ENCODE measurements at places on chromosomes 5 and 9.

GRCh38 chr5:78639791-78640190, 8.8 kb downstream of the LHFPL2 start:
- no peak for DNase-seq

- no peak for DNase-seq
Measured at GRCh38 chr5:43570450-43571158, 13.7 kb upstream of the PAIP1 start.

DNA sequence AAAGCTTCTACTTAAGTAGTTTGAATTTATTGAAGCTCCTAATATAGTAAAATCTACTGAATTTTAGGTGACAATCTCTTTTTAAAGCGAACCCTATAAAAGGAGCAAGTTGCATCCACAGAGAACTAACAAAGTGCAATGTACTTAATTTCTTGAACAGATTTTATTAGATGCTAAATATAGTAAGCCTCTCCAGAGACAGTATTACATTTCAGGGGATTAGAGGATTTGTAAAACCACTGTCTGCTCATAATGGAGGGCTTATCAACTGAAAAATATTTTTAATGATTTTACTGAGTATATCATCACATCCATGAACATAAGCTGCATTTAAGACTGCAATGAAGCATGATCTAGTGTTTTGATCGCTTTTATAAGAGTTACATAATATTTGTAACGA, 230.0 kb upstream of the EFNA5 start:
- DNase-seq = no peak

GRCh38 chr9:91532325-91532724, 108.7 kb upstream of the NFIL3 start:
- DNase-seq = no peak

GRCh38 chr5:172281346-172281745, 2.2 kb downstream of the UBTD2 start:
- no peak for DNase-seq

GRCh38 chr9:123395689-123396511, 39.9 kb downstream of the CRB2 start:
- DNase-seq = no peak

DNA sequence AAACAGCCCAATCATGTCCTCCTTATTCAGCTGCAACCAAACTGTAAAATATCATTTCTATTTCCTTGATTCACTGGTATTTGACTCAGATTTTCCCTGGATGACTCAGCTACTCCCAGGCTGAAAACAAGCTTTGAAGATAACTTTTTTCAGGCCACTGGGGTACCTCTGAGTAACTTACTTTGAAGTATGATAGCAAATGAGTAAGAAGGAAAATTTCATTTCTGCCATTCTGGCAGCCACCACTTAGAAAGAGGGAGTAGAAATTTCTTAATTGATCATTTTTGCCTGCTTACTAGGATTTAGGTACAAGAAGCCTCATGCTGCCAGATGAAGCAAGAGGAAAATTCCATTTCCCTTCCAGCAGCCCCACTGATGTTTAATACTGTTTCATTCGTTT, 247.4 kb downstream of the PRELID2 start:
- no peak for DNase-seq

DNA sequence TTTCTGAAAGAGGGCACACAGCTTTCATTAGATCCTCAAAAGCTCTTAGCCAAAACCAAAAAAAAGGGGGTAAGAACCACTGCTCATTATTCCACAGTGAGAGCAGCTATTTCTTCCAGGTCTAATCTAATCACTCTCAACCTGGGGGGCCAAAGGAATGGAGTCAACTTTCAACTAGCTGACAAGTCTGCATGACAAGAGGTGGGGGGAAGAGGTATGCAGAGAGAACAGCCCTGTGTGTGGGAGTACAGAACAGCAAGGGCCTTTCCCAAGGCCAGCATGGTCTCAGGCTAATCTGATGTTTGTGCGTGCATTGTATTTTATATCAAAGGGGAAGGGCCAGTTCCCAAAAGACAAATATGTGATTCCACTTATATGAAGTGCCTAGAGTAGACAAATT, 36.9 kb upstream of the PIP5K1B start:
- no peak for DNase-seq

- DNase-seq = no peak
Measured at GRCh38 chr5:4758550-4758949, 381.6 kb upstream of the ADAMTS16 start.

- no peak for DNase-seq
Measured at GRCh38 chr9:113151696-113152630, 1.2 kb downstream of the SLC31A2 start.

- no peak for DNase-seq
Measured at GRCh38 chr9:130215341-130216119, 43.3 kb downstream of the NCS1 start.

- DNase-seq = no peak
Measured at GRCh38 chr5:153632748-153633290, 142.3 kb downstream of the GRIA1 start.

DNA sequence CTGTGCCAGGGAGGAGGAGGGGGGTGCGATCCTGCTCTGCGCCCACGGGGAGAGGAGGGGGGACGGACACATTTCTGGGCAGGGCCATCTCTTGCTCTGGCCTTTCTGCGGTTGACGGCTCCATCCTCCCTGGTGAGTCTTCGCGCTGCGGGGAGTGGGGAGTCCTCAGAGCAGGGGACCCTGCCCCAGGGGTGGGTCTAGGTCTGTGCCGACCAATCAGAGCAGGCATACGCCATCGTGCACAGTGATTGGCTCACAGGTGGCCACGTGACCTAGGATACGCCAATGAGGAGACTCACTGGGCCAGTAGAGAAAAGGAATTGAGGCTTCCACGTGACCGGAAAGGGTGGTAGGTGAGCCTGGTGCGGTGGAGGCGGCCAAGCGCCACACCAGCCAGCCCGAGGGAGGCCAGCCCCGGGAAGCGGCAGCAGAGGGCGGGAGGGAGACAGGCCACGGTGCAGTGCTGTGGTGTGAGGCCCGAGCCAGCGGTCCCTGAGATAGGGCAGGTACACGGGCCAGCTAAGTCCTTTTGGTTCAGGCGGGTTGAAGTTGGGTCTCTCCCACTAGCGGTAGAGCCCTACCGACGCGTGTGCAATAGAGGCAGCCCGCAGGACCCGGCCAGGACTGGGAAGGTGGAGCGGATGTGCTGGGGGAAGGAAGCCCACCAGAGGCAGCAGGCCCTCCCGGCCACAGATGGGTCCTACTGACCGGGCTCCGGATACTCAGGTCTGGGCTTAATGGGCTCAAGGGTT, 65.2 kb upstream of the RNF130 start:
- no peak for DNase-seq

- no peak for DNase-seq
Measured at GRCh38 chr5:159531554-159532105, 201.3 kb upstream of the IL12B start.

DNA sequence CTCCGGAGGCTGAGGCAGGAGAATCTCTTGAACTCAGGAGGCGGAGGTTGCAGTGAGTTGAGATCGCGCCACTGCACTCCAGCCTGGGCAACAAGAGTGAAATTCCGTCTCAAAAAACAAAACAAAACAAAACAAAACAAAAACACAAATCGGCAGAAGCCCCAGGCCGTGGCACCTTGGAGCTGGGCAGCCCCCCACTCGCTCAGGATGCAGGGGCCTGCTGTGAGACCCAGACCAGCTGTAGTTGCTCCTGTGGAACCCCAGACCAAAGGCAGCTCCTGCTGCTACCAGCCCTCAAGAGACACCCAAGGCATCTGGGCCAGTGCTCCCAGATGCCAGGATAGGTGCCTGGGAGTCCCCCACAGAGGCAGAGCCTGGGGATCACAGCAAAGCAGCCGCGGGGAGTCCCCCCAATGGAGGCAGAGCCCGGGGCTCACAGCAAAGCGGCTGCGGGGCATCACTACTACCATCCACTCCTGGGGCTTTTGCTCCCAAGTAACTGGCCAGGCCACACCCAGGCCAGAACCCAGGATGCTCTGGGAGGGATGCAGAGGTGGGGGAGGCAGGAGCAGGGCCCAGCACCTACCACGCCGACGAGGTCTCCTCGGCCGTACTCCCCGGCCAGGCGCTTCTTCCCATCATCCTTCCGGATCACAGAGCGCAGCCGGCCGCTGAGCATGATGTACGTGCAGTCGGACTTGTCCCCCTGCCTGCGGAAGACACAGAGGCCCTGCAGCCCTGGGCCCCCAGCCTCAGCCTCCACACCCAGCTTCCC, 37.7 kb upstream of the NSMF start:
- no peak for DNase-seq

DNA sequence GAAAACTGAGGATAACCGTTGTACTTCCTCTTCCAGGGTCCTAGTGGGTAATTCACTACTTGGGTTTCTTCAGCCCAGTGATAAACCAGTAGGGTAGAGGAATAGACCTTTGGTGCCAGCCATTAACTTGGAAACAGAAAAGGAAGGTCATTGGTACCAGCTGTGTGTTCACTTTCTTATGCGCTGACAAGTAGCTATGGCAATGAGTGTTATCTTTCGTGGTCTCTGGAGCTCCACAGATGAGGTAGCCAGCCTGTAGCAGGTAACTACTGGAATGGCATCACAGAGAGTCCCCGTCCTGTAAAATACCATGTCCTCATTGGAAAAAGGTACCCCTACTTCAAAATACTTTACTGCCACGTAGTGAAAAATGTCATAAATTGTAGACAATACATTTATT, 2.3 kb downstream of the UHRF2 start:
- no peak for DNase-seq

- no peak for DNase-seq
Measured at GRCh38 chr5:45609661-45610060, 86.5 kb downstream of the HCN1 start.

GRCh38 chr9:116868201-116868600, 181.1 kb downstream of the TRIM32 start:
- no peak for DNase-seq

DNA sequence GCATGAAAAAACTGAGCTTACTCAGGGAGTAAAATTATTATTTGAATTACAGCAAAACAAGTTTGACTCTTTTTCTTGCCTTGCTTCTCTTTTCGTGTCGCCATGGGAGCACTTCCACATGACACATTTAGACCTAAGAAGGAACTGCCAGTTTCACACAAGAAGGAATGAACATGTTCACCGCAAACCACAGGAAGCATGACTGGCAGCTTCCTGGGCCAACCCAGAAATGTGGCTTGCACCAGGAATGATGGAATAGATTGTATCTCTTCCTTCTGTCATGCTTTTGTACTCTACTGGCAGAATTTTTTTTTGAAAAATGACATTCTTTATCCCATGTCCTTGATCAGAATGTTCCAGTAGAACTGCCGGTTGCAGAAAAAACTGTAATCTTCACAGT, 32.9 kb upstream of the MAN2A1 start:
- peak; percentile 28 for DNase-seq

GRCh38 chr5:90747693-90748092, 189.1 kb downstream of the ADGRV1 start:
- no peak for DNase-seq

- no peak for DNase-seq
Measured at GRCh38 chr9:106745457-106745856, 117.5 kb upstream of the ZNF462 start.

GRCh38 chr9:89817151-89817950, 212.5 kb downstream of the GADD45G start:
- no peak for DNase-seq

DNA sequence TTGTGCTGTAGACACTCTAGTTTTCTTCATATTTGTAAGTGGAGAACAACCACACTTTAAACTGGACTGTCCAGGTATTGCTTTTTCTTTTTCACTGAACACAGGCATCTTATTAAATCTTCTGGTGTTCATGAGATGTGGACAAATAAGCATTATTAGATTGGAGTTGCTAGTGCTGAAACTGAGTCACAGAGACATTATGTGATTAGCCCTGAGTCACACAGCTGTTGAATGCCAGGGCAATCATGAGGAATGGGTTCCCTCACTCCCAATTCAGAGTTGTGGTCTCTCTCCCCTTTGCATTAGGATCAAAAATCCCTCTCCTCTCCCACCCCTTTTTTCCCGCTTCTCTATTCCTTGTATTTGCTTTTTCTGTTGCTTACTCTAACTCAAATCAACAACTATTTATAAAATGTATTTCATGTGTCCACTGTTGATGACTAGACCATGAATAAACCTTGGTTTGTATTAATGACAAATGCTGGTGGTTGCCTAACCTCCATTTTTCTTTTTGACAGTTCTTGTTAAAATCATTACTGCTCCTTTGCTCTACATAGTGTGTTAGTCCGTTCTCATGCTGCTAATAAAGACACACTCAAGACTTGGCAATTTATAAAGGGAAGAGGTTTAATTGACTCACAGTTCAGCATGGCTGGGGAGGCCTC, 738.2 kb downstream of the BRINP1 start:
- no peak for DNase-seq

GRCh38 chr5:167908606-167909005, 382.8 kb upstream of the WWC1 start:
- no peak for DNase-seq

GRCh38 chr5:14161825-14162556, 18.8 kb downstream of the TRIO start:
- DNase-seq = no peak

DNA sequence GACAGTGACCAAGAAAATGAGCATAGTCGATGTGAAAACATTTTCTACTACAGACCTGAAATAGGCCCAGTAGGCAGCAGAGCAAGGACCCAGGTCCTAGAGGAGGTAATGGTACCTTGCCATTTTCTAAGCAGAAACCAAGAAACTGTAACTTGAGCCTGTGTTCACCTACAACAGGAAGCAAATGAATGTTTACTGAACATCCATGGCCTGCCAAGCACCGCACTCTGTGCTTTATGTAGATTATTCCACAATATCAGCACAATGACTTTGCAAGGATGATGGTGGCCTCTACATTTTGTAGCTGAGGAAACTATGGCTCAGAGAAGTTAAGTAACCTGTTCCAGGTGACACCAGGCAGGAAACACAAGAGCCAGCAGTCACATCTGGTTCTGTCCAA, 215.3 kb downstream of the SPOCK1 start:
- DNase-seq = no peak

DNA sequence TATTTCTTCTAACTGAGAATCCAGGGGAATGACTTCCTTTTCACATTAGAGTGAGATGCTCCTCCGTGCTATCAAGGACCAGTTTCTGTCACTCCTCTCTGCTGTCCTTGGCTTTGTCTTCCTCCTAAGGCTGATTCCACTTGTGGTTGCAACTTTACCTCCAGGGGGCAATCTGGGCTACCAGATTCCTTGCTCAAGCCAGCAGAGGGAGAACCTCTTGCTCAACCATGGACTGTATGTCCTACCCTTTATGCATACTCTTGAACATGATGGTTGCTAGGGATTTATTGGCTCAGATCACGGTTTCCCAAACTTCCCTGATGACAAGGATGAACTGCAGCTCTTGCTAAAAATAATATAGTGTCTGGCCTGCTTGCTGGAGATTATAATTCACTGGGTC, 24.0 kb downstream of the NNT start:
- no peak for DNase-seq
